Stimulated activated memory B cell treated with anti-CD40 and anti-IgM and Interleukin-4, amounts not matched to agents 10 μg/mL and 1 μg/mL and 100 μg/mL, for 72 hours (primary cell): ENCODE measurements at places on chromosomes 7 and 10.

DNA sequence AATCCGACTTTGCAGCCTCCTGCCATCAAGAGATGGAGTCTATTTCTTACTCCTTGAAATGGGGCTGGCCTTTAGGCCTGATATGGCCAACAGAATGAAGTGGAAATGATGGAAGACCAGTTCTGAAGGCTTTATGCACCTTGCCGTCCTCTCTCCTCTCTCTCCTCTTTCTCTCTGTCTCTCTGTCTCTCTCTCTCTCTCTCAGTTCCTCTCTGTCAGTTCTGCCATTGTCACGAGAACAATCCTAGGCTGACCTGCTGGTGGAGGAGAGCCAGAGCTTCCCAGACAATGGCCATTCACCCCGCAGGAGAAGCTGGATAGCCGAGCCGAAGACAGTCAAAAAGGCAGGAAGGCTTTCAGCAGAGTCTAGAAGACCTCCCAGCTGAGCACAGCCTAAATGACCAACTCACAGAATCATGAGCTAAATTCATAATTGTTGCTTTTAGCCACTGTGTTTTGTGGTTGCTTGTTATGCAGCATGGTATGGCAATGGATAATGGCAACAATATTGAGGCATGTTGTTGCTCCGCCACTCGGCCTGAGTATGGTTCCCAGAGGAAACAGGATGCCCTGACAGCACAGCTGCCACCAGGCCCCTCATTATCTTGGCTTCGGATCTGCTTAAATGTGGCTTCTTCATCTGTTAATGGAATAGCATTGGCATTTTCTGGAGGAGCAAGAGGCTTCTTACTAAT is 35.5 kb downstream of the FRMPD2 start:
- ATAC-seq, result no peak

- no peak for ATAC-seq
Measured at GRCh38 chr7:19061331-19061730, 56.1 kb downstream of the TWIST1 start.

DNA sequence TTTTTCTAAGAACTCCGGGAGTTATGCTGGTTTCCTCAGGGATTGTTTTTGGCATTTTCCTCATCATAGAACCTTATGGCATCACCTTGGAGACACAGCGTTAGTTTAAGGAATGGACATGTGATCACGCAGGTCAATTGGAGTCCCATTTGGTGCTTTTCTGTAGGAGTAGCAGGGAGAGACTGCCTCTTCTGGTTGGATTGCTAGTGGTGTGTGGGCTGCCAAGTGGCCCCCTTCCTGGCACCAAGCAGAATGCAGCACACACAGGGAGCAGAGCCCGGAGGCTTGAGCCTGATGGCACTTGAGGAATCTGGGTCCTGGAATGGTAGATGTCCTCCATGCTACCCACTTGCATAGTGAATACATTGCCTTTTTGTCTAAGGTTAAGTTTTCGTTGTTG is 57.9 kb downstream of the SDK1 start:
- ATAC-seq, result no peak

- no peak for ATAC-seq
Measured at GRCh38 chr7:17934612-17935240, 5.6 kb downstream of the SNX13 start.

- ATAC-seq, result peak; percentile 53
Measured at GRCh38 chr7:786472-787255, 45.6 kb upstream of the SUN1 start.

DNA sequence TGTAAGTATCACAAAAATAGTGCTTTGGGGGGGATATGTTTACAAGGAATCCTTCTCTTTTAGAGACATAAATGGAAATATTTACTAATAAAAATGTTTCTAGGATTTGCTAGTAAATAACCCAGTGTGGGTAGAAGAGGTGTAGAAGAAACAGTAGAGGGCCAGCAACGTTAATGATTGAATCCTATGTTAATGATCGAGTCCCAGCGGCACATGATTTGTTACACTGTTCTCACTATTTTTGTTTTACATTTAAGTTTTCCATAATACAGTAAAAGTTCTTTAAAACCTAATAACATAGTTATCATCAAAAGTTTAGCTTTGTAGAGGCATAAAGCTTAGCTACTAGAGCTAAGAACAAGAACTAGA is 66.0 kb downstream of the UBE2H start:
- ATAC-seq, result no peak

- no peak for ATAC-seq
Measured at GRCh38 chr7:80783186-80783677, 135.6 kb downstream of the SEMA3C start.

- ATAC-seq, result no peak
Measured at GRCh38 chr7:47685712-47686376, 103.9 kb upstream of the TNS3 start.

GRCh38 chr10:116905845-116906210 is 56.5 kb downstream of the ENO4 start:
- no peak for ATAC-seq
